ENCODE measurements at places on chromosomes 5 and 9.

DNA sequence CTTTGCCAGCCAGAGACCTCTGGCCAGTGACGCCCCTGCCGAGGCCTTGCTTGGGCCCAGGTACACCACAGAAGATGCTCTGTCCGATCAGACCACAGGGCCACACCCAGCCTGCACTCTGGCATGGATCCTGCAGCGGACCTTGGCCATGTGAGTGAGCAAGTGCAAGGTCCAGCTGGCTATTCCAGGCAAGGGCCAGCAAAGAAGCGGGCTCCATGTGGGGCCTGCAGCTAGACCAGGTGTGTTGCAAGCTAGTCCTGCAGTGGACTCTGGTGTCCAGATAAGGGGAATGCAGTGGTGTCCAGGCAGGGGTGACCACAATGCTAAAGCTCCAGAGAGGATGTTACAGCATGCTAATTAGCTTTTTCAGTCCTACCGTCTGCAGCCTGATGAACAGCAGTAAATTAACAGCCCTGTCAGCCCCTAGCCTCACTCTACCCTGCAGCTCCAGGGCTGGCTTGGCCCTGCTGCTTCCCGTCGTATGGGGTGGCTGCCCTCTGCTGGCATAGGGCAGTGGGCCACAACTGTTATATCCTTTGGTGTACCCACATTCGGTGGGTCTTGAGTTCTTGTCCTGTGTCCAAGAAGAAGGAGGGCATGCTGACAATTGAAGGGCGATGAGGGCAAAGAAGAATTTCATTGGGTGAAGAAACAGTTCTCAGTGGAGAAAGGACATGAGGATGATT lies 284.5 kb upstream of the POU5F2 start:
- DNase-seq = no peak

- DNase-seq = no peak
These were observed 29.8 kb upstream of the BICD2 start for GRCh38 chr9:92794426-92794825.

GRCh38 chr5:132640613-132641012 lies 17.4 kb upstream of the IL13 start:
- no peak for DNase-seq

DNA sequence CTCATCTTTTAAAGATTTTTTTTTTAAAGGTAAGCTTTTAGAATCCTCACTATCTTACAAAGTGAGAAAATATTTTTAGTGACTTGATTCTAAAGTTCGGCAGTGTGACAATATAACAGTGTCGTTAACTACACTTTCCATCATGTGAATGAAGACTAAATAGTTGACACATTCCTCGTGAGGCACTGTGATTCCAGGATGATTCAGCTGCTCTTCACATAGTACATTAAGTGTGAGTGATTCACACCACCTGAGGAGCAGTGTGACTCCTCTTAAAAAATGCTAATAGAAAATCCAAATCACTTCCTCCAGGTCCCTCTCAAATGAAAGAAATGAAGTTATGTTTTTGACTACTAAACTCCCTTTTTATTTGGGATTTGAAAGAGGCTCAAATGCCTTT lies 589.5 kb downstream of the GABRG2 start:
- DNase-seq = no peak

GRCh38 chr9:135214706-135215105 lies 127.2 kb downstream of the OLFM1 start:
- DNase-seq = no peak

DNA sequence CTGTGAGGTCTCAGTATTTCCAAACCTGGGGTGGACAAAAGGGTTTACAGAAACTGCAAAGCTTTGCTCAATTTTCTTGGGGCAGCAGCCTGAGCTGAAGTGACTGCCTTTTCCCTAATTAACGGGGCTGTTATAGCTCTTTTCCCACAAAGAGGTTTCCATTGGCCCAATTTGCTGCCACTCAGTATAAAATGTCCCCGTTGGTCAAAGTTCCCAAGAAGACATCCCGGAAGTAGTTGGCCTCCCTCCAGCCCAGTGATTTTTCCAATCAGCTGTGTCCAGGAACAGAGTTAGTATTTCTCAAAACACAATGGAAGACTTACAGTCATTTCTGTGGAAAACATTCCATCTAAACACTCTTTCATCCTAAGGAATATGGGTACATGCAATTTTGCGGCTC lies 643.6 kb downstream of the ACTL7B start:
- DNase-seq = no peak

DNA sequence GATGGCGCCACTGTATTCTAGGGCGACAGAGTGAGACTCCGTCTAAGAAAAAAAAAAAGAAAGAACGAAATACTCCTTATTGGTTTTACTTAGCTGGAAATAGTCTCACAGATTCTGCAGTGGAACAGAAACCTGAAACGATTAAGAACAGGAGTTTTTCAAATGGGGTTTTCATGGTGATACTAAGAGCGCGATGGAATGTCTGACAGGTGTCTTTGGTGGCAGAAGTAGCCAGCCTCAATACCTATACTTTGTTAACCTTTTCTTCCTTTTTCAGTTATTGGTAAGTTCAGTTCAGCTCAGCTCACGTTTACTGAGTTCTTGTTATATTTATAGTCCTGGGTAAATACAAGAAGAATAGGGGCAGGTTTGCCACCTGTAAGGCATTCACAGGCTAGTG lies 123.9 kb downstream of the FOCAD start:
- DNase-seq = no peak

- DNase-seq = no peak
These were observed 11.6 kb upstream of the CLTB start for GRCh38 chr5:176427971-176428370.

DNA sequence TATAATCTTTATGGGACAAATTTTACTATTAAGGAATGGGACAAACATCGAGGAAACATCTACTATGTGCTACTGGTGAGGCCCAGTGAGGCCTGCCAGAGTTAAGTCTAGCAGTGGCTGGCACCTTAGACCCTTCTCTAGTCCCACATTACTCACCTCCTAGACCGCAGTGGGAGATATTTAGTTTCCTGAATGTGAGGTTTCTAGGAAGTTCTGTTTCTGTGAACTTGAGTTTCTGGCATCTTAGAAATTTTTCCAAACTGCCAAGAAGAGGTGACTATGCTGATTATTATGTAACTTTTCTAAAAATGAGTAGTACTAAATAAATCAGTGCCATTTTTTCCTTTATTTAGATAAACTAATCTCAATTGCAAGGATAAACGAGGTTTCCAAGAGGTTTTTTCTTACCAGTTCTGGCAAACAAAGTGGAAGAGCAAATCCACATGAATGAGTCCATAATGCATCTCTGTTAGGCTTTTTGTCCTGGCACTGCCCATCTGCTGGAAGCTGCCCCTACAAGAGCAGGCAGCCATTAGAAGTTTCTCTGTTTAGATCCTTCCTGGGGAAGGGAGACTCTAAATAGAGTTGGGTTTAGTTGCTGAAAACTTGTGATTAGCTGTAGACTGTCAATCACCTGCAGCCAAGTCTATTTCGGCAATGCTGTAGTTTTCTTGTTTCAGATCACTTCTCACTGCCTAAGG lies 348.7 kb downstream of the MAN2A1 start:
- no peak for DNase-seq

- no peak for DNase-seq
These were observed 187.6 kb upstream of the TNC start for GRCh38 chr9:115305543-115305942.

GRCh38 chr5:128303593-128303992 lies 220.0 kb downstream of the SLC12A2 start:
- no peak for DNase-seq

DNA sequence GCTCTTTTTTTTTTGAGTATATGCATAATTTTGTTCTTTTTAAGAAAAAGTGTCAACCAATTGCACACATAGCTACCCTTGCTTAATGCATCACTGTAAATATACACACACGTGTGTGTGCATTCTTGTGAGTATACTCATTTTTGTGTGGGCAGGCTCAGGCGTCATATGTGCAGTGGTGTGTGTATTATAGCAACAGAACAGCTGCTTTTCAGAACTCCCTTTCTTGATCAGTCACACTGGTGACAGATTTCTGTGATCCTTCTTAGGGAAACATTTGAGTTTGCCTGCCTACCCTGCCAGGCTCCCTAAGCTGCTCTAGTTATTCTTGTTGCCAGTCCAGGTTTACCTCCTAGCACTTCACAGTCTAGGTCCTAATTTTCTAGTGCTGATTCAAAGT lies 287.0 kb upstream of the SEMA6A start:
- no peak for DNase-seq

DNA sequence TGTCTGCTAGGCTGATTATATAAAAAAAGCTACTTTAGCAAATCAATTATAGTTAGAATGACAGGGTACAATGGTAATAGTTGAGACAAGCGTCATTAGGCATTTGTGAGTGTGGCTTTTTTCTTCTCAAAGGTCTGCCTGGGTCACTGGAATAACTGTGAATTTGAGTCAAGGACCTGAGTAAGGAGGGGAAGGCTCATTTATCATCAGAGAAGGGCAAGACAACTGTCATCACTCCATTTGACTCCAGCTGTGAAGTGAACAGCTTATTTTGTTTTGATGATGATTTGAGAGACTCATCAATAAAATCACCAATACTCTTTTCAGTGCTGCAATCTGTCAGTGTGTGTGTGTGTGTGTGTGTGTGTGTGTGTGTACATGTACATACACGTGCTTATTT lies 118.6 kb downstream of the MAT2B start:
- DNase-seq = peak; percentile 6

- DNase-seq = no peak
These were observed 355.6 kb upstream of the DAB2 start for GRCh38 chr5:39780347-39780746.

- DNase-seq = peak; percentile 12
These were observed 681 bp downstream of the MAN2A1 start for GRCh38 chr5:109690242-109690974.

DNA sequence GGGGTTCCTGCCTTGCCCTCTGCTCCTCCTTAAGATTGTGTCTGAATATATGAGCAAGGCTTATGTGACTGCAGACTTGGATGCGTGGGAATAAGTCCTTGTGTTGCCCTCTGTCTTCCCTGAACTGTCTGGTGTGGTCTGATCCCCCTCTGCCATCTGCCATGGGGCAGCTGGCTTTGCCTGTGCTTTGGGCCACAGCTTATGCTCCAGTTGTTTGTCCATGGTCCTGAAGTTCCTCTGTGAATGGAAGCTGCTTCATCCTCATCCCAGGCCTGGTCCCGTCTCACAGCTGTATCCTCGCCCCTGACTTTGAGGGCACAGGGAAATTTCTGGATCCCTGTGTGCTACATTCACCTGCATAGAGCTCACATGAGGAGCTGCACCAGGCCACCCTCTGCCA lies 14.7 kb downstream of the IL31RA start:
- no peak for DNase-seq

- no peak for DNase-seq
These were observed 101.1 kb upstream of the NR4A3 start for GRCh38 chr9:99720455-99721050.

DNA sequence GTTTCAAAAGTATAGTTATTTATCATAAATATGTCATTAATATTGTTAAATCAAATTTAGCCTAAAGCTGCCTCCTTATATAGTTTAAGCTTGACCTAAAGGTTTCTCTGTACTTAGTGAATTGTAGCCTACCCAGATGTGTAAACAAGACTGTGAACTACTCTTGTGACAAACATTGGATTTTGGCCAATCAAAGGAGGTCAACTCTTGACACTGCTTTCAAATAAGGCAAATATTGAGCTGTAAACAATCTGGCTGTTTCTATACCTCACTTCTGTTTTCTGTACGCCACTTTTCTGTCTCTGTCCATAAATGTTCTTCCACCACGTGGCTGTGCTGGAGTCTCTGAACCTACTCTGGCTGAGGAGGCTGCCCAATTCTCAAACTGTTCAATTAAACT lies 51.2 kb downstream of the FXN start:
- DNase-seq = no peak
